ENCODE measurements at places on chromosomes 2 and 18.
A peak's percentile ranks its signal among the peaks of the same experiment; 100 is the strongest.

GRCh38 chr2:69111076-69111475 is 98.1 kb downstream of the ANTXR1 start:
- no peak for DNase-seq

- no peak for DNase-seq
These were observed 256.5 kb downstream of the GBX2 start for GRCh38 chr2:235911633-235912233.

GRCh38 chr18:57443702-57444101 is 8.5 kb downstream of the ONECUT2 start:
- no peak for DNase-seq

GRCh38 chr2:43224131-43224570 is 2.3 kb downstream of the ZFP36L2 start:
- DNase-seq = peak; percentile 50

GRCh38 chr2:96265840-96266679 is at the start of the genes CIAO1 and TMEM127:
CIAO1 (plus strand) TSS chr2:96266225; CDS start chr2:96266351, 126 bp downstream.
TMEM127 (minus strand) TSS chr2:96265997; CDS start chr2:96265381, 616 bp downstream.
- peak; percentile 96 for DNase-seq

- no peak for DNase-seq
These were observed 11.3 kb downstream of the STK17B start for GRCh38 chr2:196160101-196160500.

DNA sequence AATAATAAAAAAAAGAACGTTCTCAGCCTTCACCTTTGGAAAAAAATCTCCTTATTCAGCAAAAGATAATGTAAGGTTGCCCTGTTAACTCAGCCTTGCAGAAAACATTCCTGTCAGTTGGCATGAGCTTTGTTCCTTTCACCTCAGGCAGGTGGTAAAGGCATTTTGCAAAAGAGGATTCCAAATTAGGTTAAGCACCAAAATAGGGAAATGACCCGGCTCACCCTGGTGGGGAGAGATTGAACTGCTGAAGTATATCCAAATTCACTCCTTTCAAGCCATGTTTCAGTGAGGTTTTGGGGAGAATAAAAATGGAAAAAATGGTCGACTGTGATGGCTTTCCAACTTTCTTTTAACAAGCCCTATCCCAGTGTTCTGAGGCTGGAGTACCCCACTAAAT is 1988.8 kb upstream of the PIK3C3 start:
- DNase-seq = no peak

DNA sequence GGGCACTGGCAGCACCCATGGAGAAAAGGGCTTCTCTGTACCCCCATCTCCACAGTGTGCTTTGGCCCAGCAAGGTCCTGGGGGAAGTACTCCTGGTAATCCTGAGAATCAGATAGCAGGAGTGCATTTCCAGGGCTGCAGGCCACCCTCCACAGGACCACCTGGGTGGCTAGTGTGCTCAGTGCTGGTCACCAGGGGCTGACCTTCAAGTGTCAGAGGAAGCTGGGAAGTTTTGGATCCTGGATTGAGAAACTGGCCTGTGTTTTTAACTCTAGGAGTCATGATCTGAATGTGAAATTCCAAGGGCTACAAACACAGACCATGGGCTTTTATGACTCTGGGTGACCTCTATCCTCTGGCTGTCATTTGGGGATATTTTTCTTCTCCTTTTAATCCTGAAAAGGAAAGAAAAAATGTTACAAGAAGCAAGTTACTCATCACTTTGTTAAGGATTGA is 9.3 kb downstream of the RHOB start:
- DNase-seq = no peak

DNA sequence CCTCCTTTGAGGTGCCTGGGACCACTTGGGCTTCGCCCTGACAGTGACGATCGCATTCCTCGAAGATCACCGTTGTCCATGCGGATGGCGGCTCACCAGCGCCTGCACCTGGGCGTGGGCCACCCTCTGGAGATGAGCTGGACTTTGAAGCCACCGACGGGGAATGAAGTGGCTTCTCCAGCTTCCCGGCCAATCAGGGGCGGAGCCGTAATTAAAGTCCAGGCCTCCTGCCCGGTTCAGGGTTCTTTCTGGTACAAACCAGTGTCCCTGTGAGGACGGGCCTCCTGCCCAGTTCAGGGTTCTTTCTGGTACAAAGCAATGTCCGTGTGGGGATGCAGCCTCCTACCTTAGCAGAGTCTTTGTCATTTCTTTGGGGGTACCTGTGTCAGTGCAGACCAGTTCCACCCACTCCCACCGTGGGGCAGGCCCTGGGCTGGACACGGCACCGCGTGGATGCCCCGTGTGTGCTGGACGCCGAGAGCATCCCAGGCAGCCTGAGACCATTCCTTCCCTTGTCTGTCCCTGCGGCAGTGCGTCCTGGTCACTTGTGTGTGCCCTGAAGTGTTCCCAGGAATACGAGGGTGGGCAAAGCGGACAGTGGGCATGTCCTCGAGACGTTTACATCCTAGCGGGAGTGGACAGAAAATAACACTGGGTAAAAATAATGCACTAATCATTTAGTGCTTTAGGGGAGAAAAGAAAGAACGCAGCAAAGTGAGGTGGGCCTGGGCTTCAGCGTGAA is 55.0 kb downstream of the KCNG2 start:
- DNase-seq = no peak

DNA sequence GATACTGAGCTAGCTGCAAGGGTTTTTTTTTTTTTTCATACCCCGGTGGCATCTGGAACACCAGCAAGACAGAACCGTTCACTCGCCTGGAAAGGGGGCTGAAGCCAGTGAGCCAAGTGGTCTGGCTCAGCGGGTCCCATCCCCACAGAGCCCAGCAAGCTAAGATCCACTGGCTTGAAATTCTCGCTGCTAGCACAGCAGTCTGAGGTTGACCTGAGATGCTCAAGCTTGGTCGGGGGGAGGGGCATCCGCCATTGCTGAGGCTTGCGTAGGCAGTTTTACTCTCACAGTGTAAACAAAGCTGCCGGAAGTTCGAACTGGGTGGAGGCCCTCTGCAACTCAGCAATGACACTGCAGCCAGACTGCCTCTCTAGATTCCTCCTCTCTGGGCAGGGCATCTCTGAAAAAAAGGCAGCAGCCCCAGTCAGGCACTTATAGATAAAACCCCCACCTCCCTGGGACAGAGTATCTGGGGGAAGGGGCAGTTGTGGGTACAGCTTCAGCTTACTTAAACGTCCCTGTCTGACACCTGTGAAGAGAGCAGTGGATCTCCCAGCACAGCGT is 5.1 kb upstream of the MIB1 start:
- DNase-seq = peak; percentile 7

DNA sequence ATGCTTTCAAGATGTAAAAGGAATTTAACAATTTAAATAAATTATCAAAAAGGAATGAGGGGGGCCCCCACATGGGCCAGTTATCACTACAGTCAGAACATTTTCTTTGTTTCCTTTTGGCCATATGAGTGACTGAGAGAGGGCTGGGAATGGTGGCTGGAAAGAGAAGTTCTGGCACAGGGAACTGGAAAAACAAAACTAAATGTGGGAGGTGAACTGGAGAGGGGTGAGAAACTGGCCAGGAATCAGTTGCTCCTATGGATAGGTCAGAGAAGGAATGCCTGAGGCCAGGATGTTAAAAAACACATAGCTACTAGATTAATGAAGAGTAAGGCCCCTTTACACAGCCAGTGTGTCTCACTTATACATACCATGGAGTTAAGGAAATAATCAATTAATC is 121.0 kb downstream of the RBMS1 start:
- no peak for DNase-seq

- no peak for DNase-seq
These were observed 26.2 kb downstream of the POU3F3 start for GRCh38 chr2:104880076-104880475.

- no peak for DNase-seq
These were observed 541.8 kb downstream of the NUP35 start for GRCh38 chr2:183666031-183666430.

All from activated CD8-positive, alpha-beta memory T cell treated with anti-CD3 and anti-CD28 coated beads for 4 hours (primary cell).